Motor neuron (in vitro differentiated cells): ENCODE measurements at places on chromosomes 1 and 21. TPM values are rescaled to one million over a fixed set of nuclear protein-coding genes. Genes with fewer than 3 reads are reported as not detected.

NR5A2 gene
- 0.96 and 1.3 TPM in 2 replicates for total RNA-seq

DNA sequence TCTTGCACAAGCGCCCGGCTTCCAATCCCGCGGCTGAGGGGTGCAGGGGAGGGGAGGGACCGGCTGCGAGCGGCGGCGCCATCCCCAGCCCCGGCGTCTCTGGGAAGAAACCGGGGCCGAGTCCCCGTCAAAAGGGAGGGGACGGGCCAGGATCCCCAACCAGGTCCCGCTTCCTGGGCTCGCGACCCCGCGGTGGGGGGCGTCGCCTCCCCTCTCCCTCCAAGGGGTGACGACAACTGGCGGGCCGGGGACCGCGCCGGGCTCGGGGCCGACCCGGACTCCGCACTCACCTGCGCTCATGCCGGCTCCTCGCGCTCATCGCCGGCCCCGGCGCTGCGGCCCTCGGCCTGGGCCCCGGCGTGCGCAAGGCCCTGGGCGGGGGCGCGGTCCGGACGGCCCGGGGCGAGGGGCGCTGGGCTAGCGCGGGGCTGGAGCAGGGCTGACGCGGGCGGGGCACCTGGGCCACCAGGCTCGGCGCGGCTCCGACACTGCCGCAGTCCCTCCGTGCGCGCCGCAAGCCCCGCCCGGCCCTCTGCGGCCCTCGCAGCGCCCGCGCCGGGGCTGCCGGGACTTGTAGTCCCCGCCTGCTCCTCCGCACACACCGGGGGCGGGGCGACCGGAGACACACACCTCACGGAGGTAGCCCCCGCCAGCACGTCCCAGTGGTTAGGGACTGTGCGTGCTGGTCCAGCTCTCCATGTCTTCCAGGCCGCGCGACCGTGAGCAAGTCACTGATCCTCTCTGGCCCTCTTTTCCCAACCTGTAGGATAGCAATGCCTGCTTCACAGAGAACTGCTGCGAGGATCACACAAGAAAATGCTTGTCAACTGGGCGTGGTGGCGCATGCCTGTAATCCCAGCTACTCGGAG lies at the start of gene ATP13A2:
Gene ATP13A2, minus strand, starts transcription at position 490 of the 869 bp plus-strand sequence. Its CDS starts 190 bp downstream, at position 300.
- ATAC-seq = peak; percentile 88

- peak; percentile 21 for ATAC-seq
Measured at GRCh38 chr1:47407481-47407880, 8.6 kb upstream of the FOXE3 start.

DNA sequence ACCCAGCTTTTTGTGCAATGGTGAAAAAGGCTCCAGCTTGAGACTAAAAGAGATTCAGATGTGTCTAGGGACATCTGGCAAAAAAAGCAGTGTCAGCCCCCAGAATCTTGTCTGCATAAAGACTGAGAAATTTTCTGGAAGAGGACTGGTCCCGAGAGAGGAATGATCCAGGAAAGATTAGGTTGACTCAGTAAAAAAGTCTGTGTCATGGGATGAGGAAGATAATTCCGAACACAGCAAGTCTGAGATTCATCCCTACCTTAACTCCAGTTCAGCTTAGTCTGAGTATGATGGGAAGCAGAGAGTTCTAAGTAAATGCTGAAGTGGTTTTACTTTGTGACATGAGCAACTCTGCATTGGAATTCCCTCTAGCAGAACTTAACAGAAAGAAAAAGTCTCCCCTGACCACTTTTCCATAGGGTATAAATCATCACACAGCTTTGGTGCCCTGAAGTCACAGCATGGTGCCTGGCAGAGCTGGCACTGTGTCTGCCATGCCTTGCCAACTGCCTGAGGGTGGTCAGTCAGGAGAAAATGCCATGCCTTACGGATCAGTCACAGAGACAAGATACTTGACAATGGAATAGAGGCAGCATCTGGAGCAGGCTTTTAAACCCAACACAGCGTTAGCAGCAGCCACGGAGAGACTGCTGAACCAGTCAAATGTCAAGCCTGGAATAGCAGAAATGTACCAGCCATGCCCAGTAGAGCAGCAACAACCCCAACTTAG lies 153.4 kb downstream of the ZC3H11B start:
- peak; percentile 23 for ATAC-seq

DNA sequence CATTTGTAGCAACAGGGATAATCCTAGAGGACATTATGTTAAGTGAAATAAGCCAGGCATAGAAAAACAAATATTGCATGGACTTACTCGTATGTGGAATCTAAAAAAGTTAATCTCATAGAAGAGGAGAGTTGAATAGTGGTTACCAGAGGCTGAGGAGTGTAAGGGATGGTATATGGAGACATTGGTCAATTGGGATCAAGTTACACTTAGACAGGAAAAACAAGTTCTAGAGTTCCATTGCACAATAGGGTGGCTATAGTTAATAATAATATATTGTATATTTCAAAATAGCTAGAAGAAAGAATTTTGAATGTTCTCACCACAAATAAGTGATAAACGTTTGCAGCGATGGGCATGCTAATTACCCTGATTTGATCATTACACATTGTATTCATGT lies 354.6 kb downstream of the SEC16B start:
- ATAC-seq = no peak
